Naive thymus-derived CD8-positive, alpha-beta T cell (primary cell): ENCODE measurements at places on chromosomes 16 and 17.

DNA sequence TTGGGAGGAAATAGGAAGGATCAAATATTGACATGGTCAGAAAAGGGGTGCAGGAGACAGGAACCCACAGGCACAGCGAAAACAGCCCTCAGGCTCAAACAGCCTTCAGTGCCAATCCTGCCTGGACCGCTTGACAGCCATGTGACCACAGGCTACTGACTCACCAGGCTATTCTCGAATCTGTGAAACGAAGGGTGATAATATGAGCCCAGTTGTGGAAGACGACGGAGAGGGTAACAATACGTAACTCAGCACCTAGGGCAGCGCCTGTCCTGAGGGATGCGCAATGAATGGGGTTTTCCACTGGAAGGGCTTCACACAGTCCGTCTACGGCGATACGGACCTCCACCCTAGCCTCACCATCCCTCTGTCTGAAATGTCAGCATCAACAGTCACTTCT is 117.3 kb upstream of the RCVRN start:
- peaks cover 2% of the 10 kb centered on the region for H3K4me1 ChIP-seq
- no peak overlapping the region for H3K4me3 ChIP-seq
- no peaks in the 10 kb centered on the region for H3K27me3 ChIP-seq
- no peak for DNase-seq
- H3K27ac ChIP-seq, result no peak overlapping the region

DNA sequence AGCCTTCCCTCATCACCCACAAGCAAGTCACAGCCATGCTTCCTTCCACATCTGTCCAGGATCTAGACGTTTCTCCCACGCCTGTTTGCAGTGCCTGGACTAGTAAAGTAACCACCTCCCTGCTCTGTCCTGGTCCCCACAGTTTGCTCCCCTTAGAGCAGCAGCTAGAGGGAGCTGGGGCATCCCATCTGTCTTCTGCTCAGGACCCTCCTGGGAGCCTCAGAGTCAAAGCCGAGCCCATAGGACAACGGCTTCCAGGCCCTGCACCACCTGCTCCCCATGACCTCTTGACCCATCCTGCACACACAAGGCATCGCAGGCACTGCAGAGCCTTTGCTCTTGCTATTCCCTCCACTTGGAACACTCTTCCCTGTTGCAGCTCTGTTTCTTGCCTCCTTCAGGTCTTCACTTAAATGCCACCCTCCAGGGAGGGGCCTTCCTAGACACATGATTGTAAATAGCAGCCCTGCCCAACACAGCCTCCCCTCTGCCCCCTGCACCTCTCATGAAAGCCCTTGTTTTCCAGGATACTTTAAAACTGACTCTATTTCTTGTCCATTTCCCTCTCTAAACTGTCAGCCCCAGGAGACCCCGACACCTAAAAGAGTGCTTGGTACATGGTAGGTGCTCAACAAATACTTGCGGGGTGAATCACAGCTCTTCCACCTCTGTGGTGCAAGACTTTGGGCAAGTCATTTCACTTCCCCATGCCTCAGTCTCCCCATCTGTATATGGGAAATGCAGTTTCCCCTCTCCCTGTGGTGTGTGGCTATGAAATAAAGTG is 3.1 kb downstream of the NATD1 start:
- no peak for DNase-seq
- H3K4me3 ChIP-seq, result no peak overlapping the region
- H3K27me3 ChIP-seq, result no peaks in the 10 kb centered on the region
- H3K36me3 ChIP-seq, result no peaks in the 10 kb centered on the region

- no peak for DNase-seq
- H3K36me3 ChIP-seq, result peaks cover 32% of the 10 kb centered on the region
- H3K4me1 ChIP-seq, result no peaks in the 10 kb centered on the region
- no peaks in the 10 kb centered on the region for H3K27me3 ChIP-seq
- no peak overlapping the region for H3K4me3 ChIP-seq
Observed at GRCh38 chr16:24943471-24943870, 71.7 kb downstream of the ARHGAP17 start.

DNA sequence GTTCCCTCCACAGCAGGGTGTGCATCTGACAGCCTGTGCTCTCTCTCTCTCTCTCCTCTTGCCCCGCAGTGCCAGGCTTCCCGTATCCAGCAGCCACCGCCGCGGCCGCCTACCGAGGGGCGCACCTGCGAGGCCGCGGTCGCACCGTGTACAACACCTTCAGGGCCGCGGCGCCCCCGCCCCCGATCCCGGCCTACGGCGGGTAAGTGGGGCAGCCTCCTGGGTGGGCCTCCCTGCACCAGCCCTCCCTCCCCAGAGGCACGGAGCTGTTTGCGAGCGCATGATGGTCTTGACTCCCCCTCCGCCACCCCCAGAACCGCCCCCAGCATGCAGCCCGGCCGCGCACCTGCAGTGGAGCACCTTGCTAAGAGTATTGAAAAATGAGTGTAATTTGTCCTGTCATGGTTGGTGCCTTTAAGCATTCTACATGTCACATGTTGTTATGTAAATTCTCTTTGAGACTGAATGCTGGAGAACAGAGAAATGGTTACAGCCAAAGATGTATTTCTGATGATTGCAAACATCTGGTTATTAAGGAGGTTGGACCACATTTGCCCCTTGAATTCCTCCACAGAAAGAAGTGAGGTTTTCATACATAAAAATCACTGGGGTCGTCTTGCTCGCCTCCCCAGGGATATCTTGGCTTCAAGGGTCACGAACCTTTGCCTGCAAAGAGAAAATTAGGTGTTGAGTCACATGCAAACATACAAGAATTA is 321.3 kb downstream of the RBFOX1 start:
- H3K4me1 ChIP-seq, result no peaks in the 10 kb centered on the region
- no peaks in the 10 kb centered on the region for H3K27me3 ChIP-seq
- no peak overlapping the region for H3K4me3 ChIP-seq
- no peak for DNase-seq

- H3K27ac ChIP-seq, result peak overlapping the region; percentile 30
- H3K4me3 ChIP-seq, result no peak overlapping the region
- no peaks in the 10 kb centered on the region for H3K27me3 ChIP-seq
- H3K36me3 ChIP-seq, result no peaks in the 10 kb centered on the region
Observed at GRCh38 chr17:50059759-50060273, 3.9 kb downstream of the ITGA3 start.

DNA sequence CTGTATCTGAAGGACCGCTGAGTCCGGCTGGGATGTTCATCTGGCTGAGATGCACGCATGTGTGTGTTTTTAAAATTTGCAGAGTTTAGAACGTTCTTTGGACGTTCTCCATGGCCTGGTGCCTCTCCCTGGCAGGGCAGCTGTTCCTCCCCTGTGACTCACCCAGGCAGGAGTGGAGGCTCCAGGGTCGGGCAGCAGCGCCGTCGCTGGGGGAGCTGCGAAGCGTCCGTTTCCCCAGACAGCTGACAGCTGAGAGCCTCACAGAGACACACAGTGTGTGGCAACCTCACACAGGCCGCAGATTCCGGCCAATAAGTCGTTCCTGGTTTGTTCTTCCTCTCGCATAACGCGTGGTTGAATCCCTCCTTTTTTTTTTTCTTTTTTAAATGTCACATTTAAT is 80.6 kb downstream of the OR1D5 start:
- no peak for DNase-seq
- no peaks in the 10 kb centered on the region for H3K27me3 ChIP-seq
- no peak overlapping the region for H3K27ac ChIP-seq
- no peak overlapping the region for H3K4me3 ChIP-seq

- H3K27me3 ChIP-seq, result no peaks in the 10 kb centered on the region
- H3K4me1 ChIP-seq, result peaks cover 14% of the 10 kb centered on the region
- peak within 1 kb of the TSS; percentile 94 for H3K27ac ChIP-seq
- peak within 1 kb of the TSS; percentile 82 for H3K4me3 ChIP-seq
Observed at GRCh38 chr16:5033256-5034166, at the start of gene NAGPA. Gene NAGPA (minus strand): TSS chr16:5033935. CDS start chr16:5033914, 21 bp downstream.
